ENCODE measurements at places on chromosomes 1 and 21. TPM values are rescaled to one million over a fixed set of nuclear protein-coding genes. Genes with fewer than 3 reads are reported as not detected.

Gene SPATA21
- not detected for total RNA-seq

Gene ZBTB48
- total RNA-seq, result 18.9 TPM

DNA sequence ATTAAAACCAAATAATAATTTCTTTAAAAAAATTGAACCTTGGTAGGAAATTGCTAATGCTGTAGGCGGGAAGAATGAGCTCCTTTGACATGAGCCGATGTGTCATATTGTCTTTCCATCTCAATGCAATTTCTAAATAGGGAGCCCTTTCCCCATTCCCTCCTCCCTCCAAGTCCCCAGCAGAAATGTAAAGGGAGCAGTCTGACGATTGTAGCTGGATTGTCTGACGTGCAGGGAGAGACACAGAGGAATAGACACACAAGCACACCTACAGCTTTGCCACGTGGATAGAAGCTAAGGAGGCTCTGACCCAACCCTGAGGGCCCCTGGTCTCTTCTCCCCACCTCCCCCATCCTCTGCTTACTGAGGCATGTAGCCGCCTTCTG, 3.6 kb upstream of the SYT6 start:
- no peak for DNase-seq

DNA sequence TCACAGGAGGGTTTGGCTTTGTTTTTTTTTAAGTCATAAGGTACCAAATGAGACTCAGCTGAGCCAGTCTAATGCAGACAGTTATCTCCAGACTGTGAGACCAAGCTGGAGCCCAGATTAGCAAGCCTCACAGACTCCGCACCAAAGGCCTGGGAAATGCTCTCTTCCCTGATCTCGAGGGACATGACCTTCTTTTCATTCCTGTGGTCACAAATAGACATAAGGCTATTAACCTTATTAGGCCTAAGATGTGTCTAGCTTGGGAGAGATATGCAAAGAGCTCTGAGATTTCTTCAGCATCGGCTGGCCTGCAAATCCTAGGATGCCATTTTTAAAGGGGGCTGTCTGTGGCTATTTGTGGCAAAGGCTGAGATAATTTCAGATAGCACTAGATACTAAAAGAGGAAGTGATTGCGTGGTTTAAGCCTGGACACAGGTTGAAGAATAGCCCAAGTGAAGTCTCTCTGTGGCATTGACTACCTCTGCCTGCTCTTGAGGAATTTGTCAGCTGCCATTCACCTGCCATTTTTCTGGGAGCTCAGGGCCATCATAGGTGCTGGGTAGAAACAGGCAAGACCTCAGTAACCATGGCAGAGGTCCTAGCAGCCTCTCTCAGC, 301.3 kb downstream of the SIPA1L2 start:
- no peak for DNase-seq

Gene KCNT2
- 1.2 TPM for total RNA-seq

DNA sequence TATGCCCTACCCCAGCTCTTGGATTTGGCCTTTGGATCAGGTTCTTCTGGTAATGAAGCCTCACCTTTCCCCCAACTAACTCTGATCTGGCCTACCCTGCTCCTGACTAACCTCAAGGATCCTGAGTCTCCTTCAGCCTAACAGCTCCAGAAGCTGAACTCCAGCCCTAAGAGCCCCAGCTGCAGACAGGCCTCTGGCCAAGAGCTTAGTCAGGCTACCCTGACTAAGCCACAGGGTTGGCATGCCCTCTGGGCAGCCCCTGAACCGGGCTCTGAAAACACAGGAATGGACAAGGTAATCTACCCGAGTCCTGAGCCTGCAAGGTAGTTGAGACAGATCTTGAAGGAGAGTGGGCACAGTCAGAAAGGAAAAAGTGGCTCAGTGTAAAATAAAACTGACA, 29.4 kb downstream of the COA7 start:
- DNase-seq, result no peak

Gene WDR64
- not detected for total RNA-seq

Gene BPNT1
- total RNA-seq, result 27.6 TPM

Gene CGN
- total RNA-seq, result 23.6 TPM

DNA sequence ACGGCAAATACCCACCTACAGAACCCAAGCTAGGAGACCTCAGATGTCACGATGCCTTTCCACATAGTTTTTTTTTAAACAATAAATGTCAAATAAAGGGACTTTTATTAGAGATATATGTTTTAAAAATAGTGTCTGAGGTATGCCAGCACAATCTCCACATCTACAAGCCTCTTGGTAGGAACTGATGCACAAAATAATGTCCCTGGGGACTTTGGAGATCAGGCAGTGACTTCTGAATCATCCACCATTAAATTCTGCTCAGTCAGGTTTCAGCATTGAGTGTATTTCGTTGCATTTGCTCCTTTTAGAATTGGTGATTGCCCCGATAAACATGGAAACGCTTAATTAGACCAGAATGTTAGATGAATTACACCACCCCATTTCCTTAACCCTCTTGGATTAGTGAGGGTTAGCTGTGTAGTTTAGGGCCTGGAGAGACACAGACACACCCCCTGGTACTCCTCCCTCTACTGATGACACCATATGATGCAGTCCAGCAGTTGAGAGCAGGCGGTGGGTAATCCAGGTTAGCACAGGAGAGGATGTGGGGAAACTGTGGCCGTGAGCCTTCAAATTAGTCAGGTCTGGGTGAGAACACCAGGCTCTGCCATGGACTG, 33.6 kb downstream of the LGR6 start:
- DNase-seq, result no peak

- DNase-seq, result no peak
Observed at GRCh38 chr1:200972985-200973742, 50.4 kb downstream of the KIF21B start.

DNA sequence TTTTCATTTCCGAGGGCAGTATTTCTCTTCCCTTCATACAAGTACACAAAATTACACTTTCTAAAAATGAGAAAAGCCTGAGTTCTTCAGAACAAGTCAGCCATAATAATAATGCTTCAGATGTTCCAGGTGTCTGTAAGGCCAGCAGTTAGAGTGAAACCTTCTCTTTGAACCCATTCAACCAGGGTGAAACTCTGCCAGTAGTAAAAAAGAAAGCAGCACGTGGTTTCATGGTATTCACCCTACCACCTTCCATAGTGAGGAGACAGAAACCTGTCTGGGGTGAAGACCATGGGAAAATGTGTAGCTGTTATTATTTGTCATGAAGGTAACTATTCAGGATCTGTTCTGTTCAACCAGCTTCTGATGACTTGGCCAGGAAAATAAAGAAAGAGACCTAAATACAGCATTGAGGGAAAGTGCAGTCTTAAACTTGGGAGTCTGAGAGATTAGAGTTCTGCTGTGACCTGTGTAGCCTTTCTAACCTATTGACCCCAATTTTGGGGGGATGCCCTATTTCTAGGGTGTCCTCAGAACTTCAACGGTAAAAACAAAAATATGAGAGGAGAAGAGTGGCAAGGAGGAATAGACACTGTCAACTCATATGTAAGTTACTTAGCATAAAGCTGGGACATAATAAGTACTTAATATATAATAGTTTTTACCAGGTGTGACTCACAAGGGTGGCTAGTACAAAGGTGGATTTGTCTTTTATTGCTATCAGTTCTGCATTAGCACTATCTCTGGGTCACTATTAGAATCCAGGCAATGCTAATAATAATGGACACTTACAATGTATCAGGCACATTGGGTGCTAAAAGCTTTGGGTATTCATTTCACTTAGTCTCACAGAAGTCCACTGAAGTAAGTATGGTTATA, 70.0 kb upstream of the TNFSF4 start:
- no peak for DNase-seq

Gene SLFNL1
- total RNA-seq, result 0.41 TPM

Gene CELSR2
- total RNA-seq, result 18.1 TPM

Gene MLLT11
- total RNA-seq, result 26.4 TPM

- no peak for DNase-seq
Observed at GRCh38 chr1:177355575-177355974, 184.8 kb downstream of the BRINP2 start.

- DNase-seq, result no peak
Observed at GRCh38 chr1:193103759-193104501, 1.3 kb downstream of the GLRX2 start.

Gene MAGOH
- 42.4 TPM for total RNA-seq

Gene SF3B4
- 33.1 TPM for total RNA-seq

DNA sequence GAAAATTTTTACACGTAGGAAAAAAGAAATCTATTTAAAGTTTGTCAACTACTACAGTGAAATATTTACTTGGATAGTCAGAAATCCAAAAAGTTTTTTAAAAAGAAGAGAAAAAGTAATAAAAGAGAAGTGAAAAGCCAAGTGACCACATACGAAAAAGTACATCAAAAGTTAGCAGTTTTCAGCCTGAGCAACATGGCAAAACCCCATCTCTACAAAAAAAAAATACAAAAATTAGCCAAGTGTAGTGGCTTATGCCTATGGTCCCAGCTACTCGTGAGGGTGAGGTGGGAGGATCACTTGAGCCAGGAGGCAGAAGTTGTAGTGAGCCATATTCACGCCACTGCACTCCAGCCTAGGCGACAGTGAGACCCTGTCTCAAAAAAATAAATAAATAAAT, 5.2 kb upstream of the MR1 start:
- no peak for DNase-seq

- DNase-seq, result no peak
Observed at GRCh38 chr1:221987860-221988520, 246.1 kb upstream of the DUSP10 start.

GRCh38 chr1:54597455-54598030, 25.8 kb downstream of the FAM151A start:
- DNase-seq, result no peak

Gene C4BPA
- not detected for total RNA-seq

DNA sequence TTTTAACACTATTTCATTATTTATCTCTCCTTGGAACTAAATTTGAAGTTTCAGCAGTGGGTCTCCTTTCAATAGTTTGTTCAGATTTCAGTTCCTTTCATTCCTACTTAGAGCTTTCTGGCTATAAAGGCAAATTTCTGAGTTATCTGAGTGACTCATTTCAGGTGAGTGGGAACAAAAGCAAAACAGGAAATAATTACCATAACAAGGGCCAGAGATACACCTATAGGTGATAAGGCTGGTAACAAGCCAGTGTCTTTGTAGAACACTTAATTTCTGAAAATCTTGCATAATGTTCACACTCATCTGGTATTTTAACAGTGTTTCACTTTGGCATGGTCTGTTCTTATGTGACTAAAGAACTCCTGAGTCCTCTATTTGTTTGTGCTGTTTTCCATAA, 64.5 kb upstream of the PRRC2C start:
- no peak for DNase-seq

- DNase-seq, result no peak
Observed at GRCh38 chr1:162560303-162561036, 1.1 kb upstream of the UAP1 start.

Gene OR10K1
- not detected for total RNA-seq

DNA sequence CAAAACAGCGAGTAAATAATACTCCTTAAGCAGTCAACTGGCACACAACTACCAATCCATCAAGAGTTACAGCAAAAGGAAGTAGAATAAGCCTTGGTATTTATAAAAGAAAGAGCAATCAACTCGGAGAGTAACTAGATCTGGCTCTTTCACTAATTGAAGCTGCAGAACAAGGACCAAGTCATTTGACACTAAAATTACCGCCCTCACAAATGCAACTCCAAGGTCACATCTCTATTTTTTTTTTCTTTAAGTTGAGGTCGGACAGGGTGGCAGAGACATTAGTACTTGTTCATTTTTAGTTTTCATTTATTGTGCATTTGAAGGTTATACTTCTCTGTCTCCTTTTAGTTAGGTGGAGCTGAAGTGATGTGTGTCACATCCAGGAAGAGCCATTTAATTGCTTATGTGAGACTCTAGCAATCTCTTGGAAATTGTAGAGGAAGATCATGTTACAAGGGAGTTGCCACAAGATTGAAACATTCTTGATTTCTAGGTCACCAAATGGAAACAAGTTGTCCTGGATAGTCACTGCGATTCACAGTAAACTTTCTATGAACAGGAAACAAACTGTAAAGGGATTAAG, 138.1 kb upstream of the ADAMTS5 start:
- DNase-seq, result no peak

- no peak for DNase-seq
Observed at GRCh38 chr1:88208389-88208788, 475.7 kb upstream of the PKN2 start.

DNA sequence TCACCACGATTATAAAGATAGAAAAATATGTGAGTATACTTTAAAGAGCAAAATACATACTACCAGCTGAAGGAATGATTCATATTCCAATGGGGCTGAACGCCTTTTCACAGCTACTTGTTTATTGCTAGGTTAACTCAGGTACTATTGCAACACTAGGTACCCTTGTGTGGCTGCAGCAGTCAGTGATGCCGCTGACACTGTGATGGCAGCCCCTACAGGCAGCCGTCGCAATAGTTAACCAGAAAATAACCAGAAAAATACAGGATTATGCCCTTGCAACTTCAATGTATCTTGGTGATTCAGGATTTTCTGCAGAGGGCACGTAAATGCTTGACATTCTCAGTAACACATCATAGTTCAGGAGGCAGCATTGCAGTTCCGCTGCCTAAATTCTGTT, 1.6 kb upstream of the MARK1 start:
- no peak for DNase-seq

DNA sequence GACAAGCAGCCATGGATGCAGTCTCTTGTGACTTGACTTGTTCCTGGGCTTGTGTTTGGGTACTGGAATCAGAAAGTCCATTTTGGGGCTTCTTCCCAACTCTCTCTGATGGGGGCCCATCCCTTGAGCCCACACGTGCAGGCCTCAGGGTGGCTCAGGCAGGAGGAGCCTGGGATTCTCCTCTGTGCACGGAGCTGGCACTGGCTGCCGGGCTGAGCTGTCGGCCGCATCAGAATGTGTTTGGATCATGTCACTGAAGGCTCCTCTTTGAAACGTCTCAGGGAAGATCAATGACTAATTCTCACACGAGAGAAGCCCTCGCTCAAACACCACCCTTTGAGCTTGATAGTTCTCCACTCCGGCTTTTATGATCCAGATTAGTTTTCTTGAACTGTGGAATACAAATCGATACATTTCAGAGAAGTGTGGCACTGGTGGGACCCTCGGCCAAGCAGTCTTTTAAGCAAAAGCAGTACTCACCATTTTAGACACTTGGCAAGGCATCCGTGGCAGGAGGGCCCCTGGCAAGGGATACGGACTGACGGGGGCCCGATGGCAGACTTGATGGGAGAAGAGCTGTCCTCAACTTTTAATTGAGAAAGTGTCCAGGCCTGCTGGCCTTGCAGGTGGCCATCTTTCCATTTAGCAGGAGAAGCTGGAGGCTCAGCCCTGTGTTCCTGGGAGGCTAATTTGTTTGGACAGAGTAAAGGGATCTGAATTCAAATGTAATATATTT, 220.7 kb upstream of the C1orf174 start:
- DNase-seq, result no peak

DNA sequence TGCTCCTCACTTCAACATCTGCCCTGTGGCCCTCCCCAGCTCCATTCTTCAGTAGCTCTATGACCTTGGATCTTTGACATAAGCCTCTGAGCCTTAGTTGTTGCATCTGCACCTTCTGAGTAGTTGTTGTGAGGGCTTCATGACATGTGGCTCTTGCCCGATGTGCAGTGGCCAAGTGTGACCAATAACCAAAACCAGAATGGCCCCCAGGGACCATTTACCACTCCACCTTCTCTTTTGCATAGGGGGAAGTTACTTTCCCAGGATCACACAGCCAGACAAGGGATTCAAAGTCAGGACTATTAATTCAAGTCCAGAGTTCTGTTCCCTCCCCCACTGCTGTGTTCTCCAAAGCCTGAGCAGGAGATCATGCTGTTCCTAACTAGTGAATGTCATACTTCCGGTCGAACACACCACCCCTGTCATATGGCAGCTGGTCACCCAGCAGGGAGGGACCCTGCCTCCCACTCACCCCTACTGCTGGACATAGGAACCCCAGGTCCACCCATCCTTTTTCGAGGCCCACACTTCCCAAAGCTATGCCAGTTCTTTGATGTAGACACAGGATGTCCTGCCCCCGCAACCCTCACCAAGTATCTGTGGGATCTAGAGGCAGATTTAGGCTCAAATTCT, 4.0 kb downstream of the FGR start:
- DNase-seq, result no peak

All from kidney epithelial cell (primary cell).